ENCODE measurements at places on chromosomes 13 and 19. TPM values are rescaled to one million over a fixed set of nuclear protein-coding genes. Genes with fewer than 3 reads are reported as not detected.

Gene CEACAM19
- 25.8 TPM for total RNA-seq

GRCh38 chr13:106523576-106523975, 11.9 kb downstream of the EFNB2 start:
- peaks cover 72% of the 10 kb centered on the region for H3K4me1 ChIP-seq
- no peak overlapping the region for H3K4me3 ChIP-seq
- no peak overlapping the region for H3K27ac ChIP-seq
- peaks cover 4% of the 10 kb centered on the region for H3K36me3 ChIP-seq

Gene BRSK1
- 68.7 TPM for total RNA-seq

GRCh38 chr13:62537593-62537992, 1121.9 kb upstream of the PCDH20 start:
- DNase-seq: no peak
- H3K4me1 ChIP-seq: peaks cover 2% of the 10 kb centered on the region
- no peaks in the 10 kb centered on the region for H3K27me3 ChIP-seq

Gene POSTN
- total RNA-seq: 2.0 TPM

GRCh38 chr13:106385654-106386053, 149.8 kb downstream of the EFNB2 start:
- H3K27ac ChIP-seq: no peak overlapping the region
- H3K4me3 ChIP-seq: no peak overlapping the region
- no peak for DNase-seq
- no peaks in the 10 kb centered on the region for H3K36me3 ChIP-seq
- H3K4me1 ChIP-seq: peaks cover 25% of the 10 kb centered on the region

DNA sequence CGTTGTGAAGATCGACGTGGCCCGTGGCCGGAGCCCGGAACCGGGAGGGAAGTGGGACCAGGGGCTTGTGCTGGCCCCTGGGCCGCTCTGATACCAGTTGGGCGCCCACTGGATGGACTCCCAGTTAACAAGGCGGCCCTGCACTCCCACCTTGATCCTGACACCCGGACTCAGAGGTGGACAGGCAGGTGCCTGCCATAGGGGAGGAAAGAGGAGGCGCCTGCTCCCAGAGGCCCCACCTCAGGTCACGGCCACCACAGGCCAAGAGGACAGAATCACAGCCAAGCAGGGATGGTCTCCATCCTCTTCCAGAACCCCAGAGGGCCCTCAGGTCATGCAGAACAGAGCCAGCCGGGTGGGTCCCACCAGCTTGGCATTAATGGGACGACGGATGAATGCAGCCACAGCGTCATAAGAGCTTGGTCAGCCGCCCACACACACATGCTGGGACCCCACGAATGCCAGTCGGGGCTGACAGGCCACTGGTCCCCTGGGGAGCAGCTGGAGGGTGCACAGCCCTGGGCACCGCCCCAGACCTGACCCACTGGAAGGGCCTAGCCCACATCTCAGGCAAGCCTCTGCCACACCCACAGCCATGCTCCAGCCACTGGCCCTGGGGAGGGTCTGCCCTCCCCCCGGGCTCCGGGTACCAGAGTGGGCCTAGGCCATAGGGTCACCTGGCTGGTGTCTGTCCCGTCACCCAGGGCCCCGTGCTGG, 9.6 kb upstream of the KLF16 start:
- no peaks in the 10 kb centered on the region for H3K27me3 ChIP-seq
- no peak overlapping the region for H3K4me3 ChIP-seq
- H3K27ac ChIP-seq: no peak overlapping the region
- H3K4me1 ChIP-seq: peaks cover 22% of the 10 kb centered on the region

Gene KRTDAP
- 1.6 TPM for total RNA-seq

DNA sequence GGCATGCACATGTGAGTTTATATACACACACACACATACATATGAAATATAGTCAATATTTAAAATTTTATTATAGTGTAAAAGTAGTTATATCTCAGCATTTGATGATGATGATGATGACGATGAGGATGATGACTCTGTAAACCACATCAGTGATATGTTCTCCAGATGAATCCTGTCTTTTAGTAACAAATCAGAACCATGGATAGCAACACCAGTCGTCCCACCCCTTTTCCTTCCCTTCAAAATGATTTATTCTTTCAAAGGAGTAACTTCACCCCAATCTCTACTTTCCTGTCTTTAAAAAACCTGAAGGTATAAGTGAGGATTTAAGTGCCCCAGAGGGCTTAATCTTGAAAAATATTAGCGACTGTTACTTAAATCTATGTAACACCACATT, 74.1 kb downstream of the DCLK1 start:
- H3K4me3 ChIP-seq: no peak overlapping the region
- peaks cover 4% of the 10 kb centered on the region for H3K4me1 ChIP-seq
- DNase-seq: no peak
- H3K27me3 ChIP-seq: peaks cover 7% of the 10 kb centered on the region
- no peak overlapping the region for H3K27ac ChIP-seq

- H3K4me3 ChIP-seq: no peak overlapping the region
- DNase-seq: no peak
- H3K27ac ChIP-seq: no peak overlapping the region
- no peaks in the 10 kb centered on the region for H3K4me1 ChIP-seq
- peaks cover 4% of the 10 kb centered on the region for H3K36me3 ChIP-seq
- H3K27me3 ChIP-seq: no peaks in the 10 kb centered on the region
Measured at GRCh38 chr13:112469071-112469745, 93.1 kb downstream of the SPACA7 start.

DNA sequence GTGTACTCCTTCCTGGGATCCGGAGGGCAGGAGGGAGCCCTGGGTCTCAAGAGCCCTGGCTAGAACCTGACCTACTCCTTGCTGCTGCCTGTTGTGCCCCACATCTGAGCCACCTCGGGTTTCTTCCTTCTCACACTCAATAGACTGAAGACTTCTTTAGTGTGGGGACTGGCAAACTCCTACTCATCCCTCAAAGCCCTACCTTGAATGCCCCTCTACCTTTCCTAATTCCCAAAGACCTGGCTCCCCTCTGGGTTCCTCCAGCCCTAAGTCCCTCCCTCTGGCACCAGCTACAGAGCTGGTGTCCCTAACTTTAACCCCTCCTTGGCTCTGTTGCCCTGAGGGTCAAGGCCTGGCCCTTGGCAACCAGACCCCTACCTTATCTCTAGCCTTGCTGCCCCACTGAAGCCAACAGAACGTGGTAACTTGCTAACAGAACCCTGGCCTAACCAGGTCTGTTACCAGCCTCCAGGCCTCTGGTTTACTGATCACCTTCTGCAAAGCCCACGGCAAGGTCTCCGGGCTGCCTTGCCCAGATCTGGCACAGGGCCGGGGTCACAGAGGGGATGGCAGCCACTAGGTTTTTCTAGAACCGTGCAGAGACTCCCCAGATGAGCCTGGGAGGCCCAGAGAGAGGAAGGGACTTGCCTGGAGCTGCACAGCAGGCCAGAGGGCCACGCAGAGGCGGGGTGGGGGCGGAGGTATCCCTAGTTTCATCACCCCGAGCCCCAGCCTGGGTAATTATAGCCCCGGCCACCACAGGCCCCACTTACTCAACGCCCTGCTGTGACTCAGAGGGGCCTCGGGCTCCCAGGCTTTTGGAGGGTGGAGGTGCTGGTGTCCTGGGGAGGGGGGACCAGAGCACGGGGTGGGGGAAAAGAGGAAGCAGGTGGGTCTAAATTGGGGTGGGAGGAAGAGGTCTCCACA, 15.3 kb downstream of the ZBTB7A start:
- peak overlapping the region; percentile 80 for H3K27ac ChIP-seq
- no peaks in the 10 kb centered on the region for H3K27me3 ChIP-seq
- DNase-seq: no peak
- H3K36me3 ChIP-seq: peaks cover 26% of the 10 kb centered on the region

Gene CCL25
- not detected for total RNA-seq

Gene SOX1
- total RNA-seq: 0.51 TPM

Gene ZNF665
- 8.5 TPM for total RNA-seq

- DNase-seq: no peak
- no peaks in the 10 kb centered on the region for H3K27me3 ChIP-seq
- H3K27ac ChIP-seq: peak overlapping the region; percentile 85
- no peak overlapping the region for H3K4me3 ChIP-seq
Measured at GRCh38 chr13:48398450-48399095, 14.3 kb downstream of the LPAR6 start.

Gene UNC13A
- total RNA-seq: 4.0 TPM

GRCh38 chr13:73704587-73704986, 429.6 kb downstream of the KLF12 start:
- peaks cover 5% of the 10 kb centered on the region for H3K36me3 ChIP-seq
- H3K4me3 ChIP-seq: no peak overlapping the region
- no peaks in the 10 kb centered on the region for H3K27me3 ChIP-seq
- peaks cover 21% of the 10 kb centered on the region for H3K4me1 ChIP-seq
- H3K27ac ChIP-seq: no peak overlapping the region

DNA sequence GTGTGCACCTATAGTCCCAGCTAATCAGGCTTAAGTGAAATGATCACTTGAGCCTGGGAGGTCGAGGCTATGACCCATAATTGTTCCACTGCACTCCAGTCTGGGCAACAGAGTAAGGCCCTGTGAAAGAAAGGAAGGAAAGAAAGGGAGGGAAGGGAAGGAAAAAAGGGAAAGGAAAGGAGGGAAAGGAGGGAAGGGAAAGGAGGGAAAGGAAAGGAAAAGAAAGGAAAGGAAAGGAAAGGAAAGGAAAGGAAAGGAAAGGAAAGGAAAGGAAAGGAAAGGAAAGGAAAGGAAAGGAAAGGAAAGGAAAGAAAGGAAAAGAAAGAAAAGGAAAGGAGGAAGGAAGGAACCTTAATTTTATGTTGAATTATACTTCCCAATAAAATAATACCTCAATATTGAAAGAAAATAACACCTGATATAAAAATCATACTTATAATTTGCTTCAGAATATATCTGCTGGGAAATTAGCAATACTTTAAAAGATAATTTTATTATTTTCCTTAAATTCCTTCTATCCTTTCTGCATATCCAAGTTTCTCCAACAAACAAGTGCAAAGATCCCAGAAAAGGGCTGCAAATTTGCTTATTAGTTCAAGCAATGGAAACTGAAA, 177.3 kb downstream of the KLF12 start:
- H3K4me3 ChIP-seq: no peak overlapping the region
- no peaks in the 10 kb centered on the region for H3K4me1 ChIP-seq
- no peak overlapping the region for H3K27ac ChIP-seq
- DNase-seq: no peak
- no peaks in the 10 kb centered on the region for H3K27me3 ChIP-seq

DNA sequence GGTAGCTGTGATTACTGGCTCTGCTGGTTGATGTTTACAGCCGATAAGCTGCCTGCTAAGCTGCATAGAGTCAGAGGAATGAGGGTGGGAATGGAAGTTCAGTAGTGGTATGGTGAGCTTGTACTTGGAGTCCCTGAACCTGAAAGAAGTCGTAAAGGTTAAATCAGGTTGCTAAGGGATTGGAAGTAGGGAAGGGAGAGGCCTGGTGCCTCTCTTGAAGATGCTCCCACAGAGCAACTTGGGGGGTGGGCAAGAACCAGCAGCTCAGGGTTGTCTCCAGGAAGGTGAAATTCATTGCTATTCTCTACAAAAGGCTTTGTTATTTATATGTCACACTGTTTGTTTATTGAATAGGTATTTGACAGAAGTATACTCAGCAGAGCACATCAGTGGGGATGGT, 73.8 kb upstream of the OLFM4 start:
- no peaks in the 10 kb centered on the region for H3K36me3 ChIP-seq
- peaks cover 22% of the 10 kb centered on the region for H3K27me3 ChIP-seq
- no peak overlapping the region for H3K27ac ChIP-seq
- peaks cover 7% of the 10 kb centered on the region for H3K4me1 ChIP-seq
- no peak overlapping the region for H3K4me3 ChIP-seq

Gene ATP1A3
- total RNA-seq: 0.29 TPM

DNA sequence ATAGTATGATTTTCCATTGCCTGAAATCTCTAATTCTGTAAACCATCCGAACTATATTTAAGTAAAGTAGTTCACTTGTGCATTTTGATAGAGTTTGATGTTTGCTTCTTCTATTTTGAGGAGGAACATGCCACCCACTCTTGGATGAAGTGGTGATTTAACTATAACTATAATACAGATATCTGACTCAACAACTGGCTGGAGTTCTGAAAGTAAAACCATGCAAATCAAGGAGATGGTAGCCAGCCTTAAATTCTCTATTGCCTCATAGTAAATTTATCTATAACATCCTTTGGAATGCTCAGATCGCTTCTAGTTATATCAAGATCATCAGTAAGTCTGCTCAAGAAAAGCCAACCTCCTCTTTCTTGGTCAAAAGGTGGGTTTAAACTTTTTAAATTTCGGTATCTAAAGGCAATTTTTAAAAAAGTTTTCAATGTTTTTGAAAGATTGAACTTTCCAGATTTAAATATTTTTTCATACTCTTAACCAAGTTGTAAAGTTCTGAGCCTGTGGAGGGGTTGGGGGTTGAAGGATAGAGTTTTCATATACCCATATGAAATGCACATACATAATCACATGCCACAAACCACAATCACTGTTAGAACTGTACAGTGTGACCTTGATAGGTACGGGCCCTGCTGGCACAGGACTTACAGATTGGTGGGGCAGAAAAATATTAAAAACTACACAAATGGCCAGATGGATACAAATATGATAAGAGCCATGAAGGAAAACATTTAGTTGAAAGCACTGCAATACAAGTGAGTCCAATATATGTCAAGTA, 90.5 kb upstream of the RFC3 start:
- no peaks in the 10 kb centered on the region for H3K36me3 ChIP-seq
- no peak overlapping the region for H3K27ac ChIP-seq
- DNase-seq: no peak
- H3K4me1 ChIP-seq: peaks cover 10% of the 10 kb centered on the region

DNA sequence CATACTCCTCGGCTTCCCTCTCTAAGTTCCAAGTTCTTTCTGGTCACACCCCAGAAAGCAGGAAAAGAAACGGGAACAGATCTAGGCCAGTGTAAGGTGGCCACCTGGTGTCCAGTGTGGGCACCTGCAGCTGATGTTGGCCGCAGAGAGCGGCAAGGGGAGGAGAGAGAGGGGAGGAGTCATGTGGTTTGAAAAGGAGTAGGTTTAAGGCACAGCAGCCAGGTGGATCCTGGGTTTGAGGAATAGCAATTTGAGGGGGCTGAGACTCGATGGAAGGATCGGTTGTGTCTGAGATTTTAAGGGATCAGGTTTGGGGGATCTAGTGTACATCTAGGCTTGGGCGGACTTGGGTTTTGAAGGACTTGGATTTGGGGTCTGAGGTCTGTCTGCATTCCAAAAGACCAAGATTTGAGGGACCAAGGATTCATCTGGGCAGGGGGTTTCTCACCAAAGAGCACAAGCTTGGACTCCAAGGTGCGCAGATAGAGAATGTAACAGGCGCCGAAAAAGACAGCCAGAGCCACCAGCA, 1.2 kb downstream of the RABAC1 start:
- DNase-seq: peak; percentile 60
- H3K27me3 ChIP-seq: no peaks in the 10 kb centered on the region
- peaks cover 1% of the 10 kb centered on the region for H3K36me3 ChIP-seq
- H3K27ac ChIP-seq: peak overlapping the region; percentile 91

DNA sequence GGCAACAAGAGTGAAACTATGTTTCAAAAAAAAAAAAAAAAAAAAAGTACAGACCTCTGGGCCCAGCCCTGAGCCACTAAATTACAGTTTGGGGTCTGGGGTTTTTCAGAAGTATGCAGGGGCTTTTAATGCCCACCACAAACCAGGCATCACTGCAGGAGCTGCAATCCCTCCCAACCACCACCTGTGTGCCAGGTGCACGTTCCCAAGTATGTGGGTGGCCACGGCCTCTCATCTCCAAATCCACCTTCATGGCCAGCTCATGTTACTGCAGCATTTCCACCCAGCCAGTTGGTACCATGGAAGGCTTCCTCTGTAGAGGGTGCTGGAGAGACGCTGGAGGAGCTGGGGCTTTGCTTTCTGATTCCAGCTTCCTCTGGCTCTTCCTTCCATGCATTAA, 26.5 kb downstream of the CEP89 start:
- H3K4me3 ChIP-seq: no peak overlapping the region
- H3K27me3 ChIP-seq: no peaks in the 10 kb centered on the region
- H3K36me3 ChIP-seq: peaks cover 35% of the 10 kb centered on the region
- no peak for DNase-seq
- no peak overlapping the region for H3K27ac ChIP-seq

All from progenitor cell of endocrine pancreas (in vitro differentiated cells).